Upper lobe of left lung (tissue), 6 donors: ENCODE measurements at places on chromosomes 16 and 17. TPM values are rescaled to one million over a fixed set of nuclear protein-coding genes. Genes with fewer than 3 reads are reported as not detected.

The EEF2KMT gene
- 2.9 TPM for total RNA-seq

The DHRS7C gene
- not detected for total RNA-seq

The ASGR2 gene
- total RNA-seq: 1.6 TPM

The CCT6B gene
- 4.5 TPM for total RNA-seq

The RNF135 gene
- total RNA-seq: 32.8 TPM

DNA sequence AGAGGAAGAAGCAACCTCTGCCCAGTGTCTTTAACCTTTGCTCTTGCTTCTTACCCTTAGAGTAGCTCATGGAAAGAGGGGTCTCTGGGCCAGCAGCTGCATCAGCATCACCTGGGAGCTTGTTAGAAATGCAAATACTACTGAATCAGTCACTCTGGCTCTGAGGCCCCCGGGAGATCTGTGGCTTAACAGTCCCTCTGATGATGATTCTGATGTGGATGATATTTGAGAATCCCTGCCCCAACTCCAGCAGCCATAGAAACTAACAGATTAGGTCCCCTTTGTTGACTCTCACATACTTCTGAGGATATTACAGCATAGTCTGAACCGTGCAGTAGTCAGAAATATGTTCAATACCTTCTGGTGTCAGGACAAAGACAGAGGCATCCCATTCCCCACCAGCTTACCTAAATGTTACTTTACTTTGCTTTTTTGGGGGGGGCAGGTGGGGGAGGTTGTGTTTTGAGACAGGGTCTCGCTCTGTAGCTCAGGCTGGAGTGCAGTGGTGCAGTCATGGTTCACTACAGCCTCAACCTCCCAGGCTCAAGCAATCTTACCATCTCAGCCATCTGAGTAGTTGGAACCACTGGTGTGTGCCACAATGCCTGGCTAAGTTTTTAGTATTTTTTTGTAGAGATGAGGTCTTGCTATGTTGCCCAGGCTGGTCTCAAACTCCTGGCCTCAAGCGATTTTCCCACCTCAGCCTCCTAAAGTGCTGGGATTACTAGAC, 220.1 kb downstream of the CCDC182 start:
- no peak overlapping the region for H3K4me3 ChIP-seq
- H3K36me3 ChIP-seq: no peaks in the 10 kb centered on the region
- no peak for DNase-seq
- H3K4me1 ChIP-seq: peaks cover 28% of the 10 kb centered on the region

DNA sequence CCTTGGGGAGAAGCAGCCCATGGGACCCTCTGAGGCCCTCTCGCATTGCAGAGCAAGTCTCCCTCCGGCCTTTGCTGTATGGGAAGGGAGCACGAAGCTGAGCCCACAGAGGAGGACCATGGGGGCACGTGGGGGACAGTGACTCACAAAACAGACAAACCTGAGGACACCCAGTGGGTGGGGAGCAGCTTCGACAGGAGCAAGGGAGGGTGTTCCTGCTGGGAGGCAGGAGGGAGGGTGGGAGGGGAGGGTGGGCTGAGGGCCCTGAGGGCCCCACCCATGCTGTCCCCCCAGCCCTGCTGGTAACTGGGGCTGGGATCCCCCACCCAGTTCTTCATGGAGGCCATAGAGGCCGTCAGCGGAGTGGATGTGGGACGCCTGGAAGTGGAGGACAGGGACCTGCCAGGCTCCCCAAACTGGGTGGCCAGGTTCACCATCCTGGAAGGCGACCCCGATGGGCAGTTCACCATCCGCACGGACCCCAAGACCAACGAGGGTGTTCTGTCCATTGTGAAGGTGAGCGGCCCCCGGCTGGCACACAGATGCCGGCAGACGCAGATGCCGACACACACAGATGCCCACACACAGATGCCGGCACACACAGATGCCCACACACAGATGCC, 12.5 kb downstream of the SLC22A31 start:
- no peaks in the 10 kb centered on the region for H3K27me3 ChIP-seq
- no peak overlapping the region for H3K27ac ChIP-seq
- H3K36me3 ChIP-seq: no peaks in the 10 kb centered on the region
- no peak overlapping the region for H3K4me3 ChIP-seq
- DNase-seq: no peak

DNA sequence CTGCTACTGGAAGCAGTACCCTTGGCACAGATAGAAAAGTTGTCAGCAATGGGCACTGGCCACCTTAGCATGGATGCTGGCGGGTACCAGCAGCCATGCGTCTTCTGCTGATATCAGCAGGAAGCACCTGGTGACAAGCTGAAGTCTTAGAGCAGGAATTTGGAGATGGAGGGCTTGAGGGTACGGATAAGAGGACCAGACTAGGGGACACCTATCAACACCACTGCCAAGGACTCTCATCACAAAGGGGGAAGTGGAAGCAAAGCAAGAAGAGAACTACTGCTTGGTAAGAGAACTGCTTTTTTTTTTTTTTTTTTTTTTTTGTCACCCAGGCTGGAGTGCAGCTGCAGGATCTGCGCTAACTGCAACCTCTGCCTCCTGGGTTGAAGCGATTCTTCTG, 35.4 kb upstream of the LYRM9 start:
- no peaks in the 10 kb centered on the region for H3K36me3 ChIP-seq
- no peaks in the 10 kb centered on the region for H3K27me3 ChIP-seq
- H3K4me3 ChIP-seq: no peak overlapping the region
- H3K4me1 ChIP-seq: no peaks in the 10 kb centered on the region

- H3K27me3 ChIP-seq: no peaks in the 10 kb centered on the region
- DNase-seq: no peak
- peaks cover 29% of the 10 kb centered on the region for H3K36me3 ChIP-seq
- peaks cover 8% of the 10 kb centered on the region for H3K4me1 ChIP-seq
These were observed 76.6 kb downstream of the ABCC6 start for GRCh38 chr16:16146380-16147315.

DNA sequence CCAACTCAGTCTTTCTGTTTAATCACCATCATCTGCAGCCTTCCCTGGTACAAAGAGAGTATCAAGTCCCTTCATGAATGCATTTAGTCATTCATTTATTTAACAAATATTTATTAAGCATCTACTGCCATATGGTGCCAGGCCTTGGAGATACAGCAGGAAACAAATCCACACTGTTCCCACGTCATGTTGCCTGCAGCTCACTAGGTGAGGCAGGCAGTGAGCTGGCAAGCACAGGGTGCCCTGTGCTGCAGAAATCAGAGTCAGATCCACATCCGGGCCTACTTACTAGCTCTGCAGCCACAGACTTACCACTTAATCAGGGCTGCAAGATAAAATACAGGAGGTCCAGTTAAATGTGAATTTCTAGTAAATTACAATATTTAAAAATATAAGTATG, 38.5 kb upstream of the CES5A start:
- H3K4me1 ChIP-seq: no peaks in the 10 kb centered on the region
- H3K27me3 ChIP-seq: no peaks in the 10 kb centered on the region
- no peak for DNase-seq
- no peaks in the 10 kb centered on the region for H3K36me3 ChIP-seq
- H3K4me3 ChIP-seq: no peak overlapping the region
- H3K27ac ChIP-seq: no peak overlapping the region

DNA sequence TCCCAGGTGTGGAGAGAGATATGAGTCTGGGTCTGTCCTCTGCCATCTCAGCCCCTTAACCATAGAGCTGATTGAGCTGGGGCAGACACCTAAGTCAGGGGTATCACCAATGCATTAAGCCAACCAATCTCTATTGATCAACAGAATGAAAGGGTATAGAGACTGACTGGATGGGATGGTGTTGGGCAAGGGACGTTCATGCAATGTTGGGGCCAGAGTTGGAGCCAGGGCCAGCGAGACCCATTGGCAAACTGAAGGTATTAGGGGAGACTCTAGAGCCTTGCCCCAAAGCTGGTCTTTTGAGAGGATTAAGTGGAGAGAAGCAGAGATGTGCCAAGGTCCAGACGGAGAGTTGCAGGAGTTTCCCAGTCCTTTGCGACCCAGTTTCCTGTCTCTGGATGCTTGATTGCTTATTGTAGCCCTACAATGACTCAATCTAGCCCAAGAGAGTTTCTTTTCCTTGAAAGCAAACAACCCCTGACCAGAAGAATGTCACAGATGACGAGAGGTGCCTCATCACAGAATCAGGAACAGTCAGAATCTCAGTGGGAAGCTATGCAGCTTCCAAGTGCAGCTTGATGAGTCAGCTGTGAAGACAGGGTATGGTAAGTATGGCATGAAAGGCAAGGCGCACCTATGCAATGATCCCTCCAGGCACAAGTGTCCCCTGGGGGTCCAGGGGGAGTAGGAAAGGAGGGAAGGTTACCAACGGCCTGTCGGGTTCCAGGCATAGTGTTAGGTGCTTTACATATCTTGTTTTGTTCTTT, 137.2 kb downstream of the UTP18 start:
- no peak for DNase-seq
- no peaks in the 10 kb centered on the region for H3K27me3 ChIP-seq
- H3K36me3 ChIP-seq: no peaks in the 10 kb centered on the region

- no peak overlapping the region for H3K27ac ChIP-seq
- no peaks in the 10 kb centered on the region for H3K27me3 ChIP-seq
- DNase-seq: no peak
- H3K36me3 ChIP-seq: no peaks in the 10 kb centered on the region
- no peaks in the 10 kb centered on the region for H3K4me1 ChIP-seq
These were observed 692.5 kb downstream of the TOX3 start for GRCh38 chr16:51854401-51854951.

DNA sequence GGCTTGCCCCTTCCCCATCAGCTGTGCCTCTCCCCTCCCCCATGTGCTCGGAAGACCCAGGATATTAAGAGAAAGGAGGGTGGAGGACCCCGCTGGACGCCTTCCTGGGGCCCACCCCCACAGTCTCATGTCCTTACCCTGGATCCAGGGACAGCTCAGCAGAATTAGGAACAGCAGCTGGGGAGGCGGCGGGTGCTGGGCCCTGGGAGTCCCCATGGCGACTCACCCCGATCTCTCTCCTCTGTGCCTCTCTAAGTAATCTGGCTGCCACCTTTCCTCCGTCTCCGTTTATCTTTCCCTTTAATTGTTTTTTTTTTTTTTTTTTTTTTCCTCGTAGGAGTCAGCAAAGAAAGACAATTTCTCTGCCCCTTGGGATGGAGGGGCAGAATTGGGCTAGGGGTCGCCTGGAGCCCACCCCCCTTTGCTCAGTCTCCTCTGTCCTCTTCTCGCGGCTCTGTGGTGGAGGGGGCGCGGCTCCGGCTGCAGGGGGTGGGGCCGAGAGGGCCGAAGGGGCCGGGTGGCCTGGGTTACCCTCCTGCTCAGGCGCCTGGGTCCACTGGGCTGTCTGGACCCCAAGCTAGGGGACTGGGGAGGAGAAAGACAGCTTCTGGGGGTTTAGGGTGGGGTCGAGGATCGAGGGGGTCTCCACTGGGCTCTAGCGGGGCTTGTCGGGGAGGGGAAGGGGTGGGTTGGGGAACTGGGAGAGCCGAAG, 390 bp downstream of the SEZ6L2 start:
- H3K4me3 ChIP-seq: peak overlapping the region; percentile 68
- H3K4me1 ChIP-seq: peaks cover 11% of the 10 kb centered on the region
- no peak overlapping the region for H3K27ac ChIP-seq
- H3K36me3 ChIP-seq: no peaks in the 10 kb centered on the region
- no peaks in the 10 kb centered on the region for H3K27me3 ChIP-seq

- no peaks in the 10 kb centered on the region for H3K27me3 ChIP-seq
- no peak for DNase-seq
- no peak overlapping the region for H3K4me3 ChIP-seq
- no peaks in the 10 kb centered on the region for H3K4me1 ChIP-seq
- no peaks in the 10 kb centered on the region for H3K36me3 ChIP-seq
These were observed 32.6 kb downstream of the IGF2BP1 start for GRCh38 chr17:49029801-49030200.

GRCh38 chr17:77770331-77771105, 188.0 kb upstream of the TNRC6C start:
- no peaks in the 10 kb centered on the region for H3K4me1 ChIP-seq
- no peaks in the 10 kb centered on the region for H3K36me3 ChIP-seq
- no peaks in the 10 kb centered on the region for H3K27me3 ChIP-seq
- no peak overlapping the region for H3K4me3 ChIP-seq

DNA sequence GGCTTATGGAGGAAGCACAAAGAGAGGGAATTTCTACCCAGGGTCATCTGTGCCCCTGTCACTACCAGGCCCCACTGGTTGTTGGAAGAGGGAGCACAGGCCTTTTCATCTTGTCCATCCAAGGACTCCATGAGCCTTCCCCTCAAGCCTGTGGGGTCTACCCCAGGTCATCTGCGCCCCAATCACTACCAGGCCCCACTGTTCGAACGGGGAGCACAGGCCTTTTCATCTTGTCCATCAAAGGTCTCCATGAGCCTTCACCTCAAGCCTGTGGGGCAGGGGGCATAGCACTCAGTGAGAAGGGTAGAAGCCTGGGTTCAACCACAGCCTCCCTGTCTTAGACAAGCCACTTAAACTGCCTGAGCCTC, 101.5 kb upstream of the CDH5 start:
- no peak overlapping the region for H3K4me3 ChIP-seq
- peak overlapping the region; percentile 71 for H3K27ac ChIP-seq
- H3K4me1 ChIP-seq: peaks cover 5% of the 10 kb centered on the region
- no peaks in the 10 kb centered on the region for H3K36me3 ChIP-seq
- no peak for DNase-seq
